ENCODE measurements at places on chromosomes 6 and 20.

DNA sequence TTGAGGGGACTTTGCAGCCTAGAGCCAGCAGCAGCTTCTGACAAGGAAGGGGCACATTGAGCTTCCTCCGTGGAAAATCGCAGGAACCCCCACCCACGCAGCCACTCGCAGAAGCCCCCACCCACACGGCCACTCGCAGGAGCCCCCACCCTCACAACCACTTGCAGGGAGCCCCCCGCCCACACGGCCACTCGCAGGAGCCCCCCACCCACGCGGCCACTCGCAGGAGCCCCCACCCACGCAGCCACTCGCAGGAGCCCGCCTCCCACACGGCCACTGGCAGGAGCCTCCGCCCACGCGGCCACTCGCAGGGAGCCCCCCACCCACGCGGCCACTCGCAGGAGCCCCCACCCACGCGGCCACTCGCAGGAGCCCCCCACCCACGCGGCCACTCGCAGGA is 228.4 kb upstream of the CDH4 start:
- DNase-seq = no peak

DNA sequence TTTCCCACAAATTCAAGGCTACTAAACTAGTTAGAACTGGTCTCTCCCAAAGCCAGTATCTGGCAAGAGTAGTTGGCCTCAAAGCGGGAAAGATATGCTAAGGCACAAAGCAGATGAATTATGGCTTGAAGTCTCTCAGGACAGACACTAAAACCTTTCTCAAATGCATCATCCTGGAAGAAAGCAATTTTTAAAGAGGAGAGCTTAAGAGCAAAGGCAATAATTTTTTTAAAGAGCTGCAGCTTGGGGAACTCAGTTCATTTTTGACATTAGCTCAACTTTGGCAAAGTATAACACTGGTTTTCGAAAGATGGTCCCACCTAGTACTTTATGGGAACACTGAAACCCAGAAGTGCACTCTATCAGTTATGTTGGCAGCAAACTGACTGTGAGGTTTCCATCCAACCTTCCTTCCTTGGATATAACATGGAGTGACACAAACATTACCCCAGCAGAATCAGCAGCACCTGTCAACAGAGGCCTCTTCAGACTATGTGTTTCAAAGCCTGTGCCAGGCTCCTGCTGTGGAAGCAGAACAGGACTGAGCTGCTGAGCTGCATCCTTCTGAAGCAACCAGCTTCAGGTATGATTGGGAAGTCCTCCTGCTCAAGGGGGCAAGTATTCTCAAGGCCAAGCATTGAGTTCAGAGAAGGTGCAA is 852.3 kb upstream of the HS3ST5 start:
- no peak for DNase-seq

DNA sequence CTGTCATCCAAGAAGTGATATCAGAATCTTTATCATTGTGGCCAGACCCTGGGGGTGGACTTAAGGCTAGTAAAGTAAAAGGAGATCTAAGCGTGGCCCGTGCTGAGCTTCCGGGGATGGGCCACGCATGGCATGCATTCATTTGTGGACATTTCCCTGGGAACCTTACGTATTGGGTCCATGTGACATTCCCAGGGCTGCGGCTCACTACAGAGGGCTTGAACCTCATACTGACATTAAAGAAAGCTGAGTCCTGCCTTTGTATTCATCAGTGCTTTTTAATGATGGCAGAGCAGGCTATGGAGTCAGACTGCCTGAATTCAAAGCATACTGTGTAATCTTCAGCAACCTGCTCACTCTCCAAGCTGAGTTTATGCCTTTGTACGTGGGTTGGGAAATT is 152.2 kb upstream of the AFDN start:
- no peak for DNase-seq

DNA sequence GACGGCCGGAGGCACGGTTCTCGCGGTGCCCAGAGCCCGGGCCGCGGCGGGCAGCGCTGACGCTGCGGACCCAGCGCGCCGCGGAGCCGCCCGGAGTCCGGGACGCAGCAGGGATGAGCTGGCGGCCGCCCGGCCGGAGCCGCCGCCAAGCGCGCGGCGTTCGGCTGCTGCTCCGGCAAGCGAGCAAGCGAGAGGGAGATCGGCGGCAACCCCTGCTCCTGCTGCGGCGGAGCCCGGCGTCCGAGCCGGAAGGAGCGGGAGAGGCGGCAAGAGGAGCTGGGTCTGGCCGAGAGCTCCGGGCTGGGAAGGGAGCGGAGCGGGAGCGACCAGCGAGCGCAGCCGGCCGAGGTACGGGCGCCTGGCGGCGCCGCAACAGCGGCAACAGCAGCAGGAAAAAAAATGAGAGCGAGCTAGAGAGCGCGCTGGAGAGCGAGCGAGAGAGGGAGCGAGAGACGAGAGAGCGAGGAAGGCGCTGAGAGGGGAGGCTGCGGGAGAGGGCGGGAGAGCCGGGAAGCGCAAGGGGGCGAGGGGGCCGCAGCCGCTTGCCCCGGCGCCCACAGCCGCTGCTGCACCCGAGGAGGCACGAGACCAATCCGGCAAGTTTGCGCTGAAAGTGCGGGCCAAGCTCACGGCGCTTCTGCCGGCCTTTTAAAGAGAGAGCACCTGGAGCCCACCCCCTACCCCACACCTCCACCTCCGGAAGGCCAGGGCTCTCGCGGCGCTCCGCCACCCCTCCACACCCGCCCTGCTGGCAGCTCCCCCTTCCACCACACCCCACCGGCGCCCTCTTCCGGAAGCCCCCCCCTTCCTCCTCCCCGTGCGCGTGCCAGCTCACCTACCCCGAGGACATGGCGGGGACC is 496 bp downstream of the GRM4 start:
- DNase-seq = no peak

- DNase-seq = no peak
These were observed 2.2 kb downstream of the QKI start for GRCh38 chr6:163416557-163417253.

GRCh38 chr6:139979021-139979725 is 604.7 kb upstream of the CITED2 start:
- DNase-seq = no peak

GRCh38 chr6:15260099-15260821 is 14.4 kb downstream of the JARID2 start:
- no peak for DNase-seq

GRCh38 chr6:45808042-45808645 is 207.5 kb downstream of the CLIC5 start:
- no peak for DNase-seq

DNA sequence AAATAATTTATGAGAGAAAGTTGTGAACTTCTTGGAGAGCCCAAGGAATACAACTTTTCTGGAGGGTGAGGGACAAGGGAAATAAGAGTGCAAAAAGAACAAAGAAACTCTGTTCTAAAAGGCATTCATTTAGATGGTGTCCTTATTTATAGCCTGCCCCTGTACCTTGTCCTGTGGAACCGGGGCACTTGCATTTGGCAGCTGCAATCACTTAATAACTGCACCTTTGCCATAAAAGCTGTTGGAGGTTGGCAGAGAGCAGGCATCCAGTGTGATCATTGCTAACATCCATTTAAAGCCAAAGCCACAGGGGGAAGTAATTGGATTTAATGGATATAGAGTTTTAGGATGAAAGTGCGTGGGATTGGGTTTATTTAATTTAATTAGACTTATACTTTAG is 50.8 kb upstream of the SGK1 start:
- no peak for DNase-seq

- peak; percentile 90 for DNase-seq
These were observed 41.7 kb downstream of the UBE2V1 start for GRCh38 chr20:50071039-50071888.

DNA sequence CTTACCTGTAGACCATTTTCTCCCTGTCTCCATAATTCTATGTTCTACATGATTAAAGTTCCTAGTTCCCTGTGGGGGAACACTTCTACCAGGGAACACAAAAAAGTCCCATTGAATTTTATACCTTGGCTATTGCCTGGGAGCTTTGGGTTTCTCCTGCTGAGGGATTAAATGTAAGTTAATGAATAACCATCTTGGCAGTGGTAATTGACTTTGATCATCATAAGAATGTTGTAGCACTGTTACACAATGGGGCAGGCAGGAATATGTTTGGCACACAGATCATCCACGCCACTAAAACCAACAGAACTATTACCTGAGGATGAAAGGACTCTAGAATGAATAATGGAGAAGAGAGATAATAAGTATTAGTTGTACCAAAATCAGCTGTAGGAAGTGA is 1106.2 kb upstream of the GJE1 start:
- DNase-seq = no peak

- DNase-seq = no peak
These were observed 88.5 kb downstream of the PSMG4 start for GRCh38 chr6:3347247-3347646.

DNA sequence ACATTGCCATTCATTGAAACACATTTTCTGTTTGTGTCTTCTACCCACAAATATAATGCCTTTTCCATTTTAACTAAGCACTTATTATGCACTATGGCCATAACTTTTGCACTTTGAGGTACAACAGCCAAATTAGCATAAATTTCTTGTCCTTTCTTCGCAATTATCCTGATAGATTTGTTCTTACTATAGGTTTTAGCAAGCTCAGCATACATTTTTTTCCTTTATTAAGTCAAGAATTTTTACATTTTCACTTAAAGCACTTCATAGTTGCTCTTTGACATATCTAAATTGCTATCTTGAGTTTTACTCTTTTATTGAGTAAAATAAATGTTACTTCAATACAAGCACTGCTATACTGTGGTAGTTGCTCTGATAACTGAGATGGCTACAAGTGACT is 5.8 kb downstream of the DEFB114 start:
- DNase-seq = no peak

- DNase-seq = no peak
These were observed 71.2 kb upstream of the THBS2 start for GRCh38 chr6:169324656-169325459.

- no peak for DNase-seq
These were observed 223.7 kb downstream of the GMDS start for GRCh38 chr6:2021713-2022125.

DNA sequence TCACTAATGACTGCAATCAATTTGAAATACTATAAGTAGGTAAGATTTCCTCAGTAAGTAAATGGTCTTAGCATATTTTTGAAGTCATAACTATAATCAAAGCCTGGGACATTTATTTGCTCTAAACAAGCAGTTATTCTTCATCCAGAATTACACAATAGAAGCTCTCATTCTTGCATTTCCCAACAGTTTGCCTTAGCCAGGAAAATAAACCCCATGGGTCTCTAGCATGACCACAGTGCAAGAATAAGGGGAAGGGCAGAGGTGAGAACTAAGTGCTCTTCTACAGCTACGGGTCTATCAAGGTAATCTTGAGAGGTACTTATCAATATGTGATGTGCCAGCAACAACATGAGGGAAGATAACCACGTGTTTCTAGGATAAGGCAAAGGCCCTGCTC is 14.1 kb upstream of the HLA-C start:
- DNase-seq = no peak

DNA sequence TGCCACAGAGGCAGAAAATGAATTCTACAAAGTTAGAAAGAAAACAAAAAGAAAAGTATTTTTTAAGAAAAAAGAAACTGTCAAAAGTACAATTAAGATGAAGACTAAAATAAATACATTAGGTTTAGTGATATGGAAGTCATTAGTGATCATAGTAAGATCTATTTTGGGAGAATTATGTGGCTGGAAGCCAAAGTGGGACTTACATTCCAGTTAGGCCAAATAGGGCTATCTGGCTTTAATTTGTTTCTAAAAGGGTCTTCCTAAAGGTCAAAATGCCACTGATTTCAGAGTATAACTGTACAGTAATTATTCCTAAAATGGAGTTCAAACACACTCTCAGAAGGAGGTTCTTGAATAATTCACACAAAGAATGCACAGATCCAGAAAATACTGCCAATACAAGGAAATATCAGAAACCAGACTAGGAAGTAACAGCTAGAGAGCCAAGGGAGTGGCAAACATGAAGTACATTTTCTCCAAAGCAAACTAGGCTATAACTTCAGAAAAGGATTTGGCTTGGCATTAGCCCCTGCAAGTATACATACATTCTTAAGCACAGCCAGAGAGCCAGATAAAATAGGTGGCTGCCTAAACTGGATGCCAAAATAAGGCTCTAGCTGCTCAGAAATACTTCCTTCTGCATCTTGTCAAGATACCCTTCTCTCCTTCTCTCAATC is 45.3 kb downstream of the PDSS2 start:
- no peak for DNase-seq

DNA sequence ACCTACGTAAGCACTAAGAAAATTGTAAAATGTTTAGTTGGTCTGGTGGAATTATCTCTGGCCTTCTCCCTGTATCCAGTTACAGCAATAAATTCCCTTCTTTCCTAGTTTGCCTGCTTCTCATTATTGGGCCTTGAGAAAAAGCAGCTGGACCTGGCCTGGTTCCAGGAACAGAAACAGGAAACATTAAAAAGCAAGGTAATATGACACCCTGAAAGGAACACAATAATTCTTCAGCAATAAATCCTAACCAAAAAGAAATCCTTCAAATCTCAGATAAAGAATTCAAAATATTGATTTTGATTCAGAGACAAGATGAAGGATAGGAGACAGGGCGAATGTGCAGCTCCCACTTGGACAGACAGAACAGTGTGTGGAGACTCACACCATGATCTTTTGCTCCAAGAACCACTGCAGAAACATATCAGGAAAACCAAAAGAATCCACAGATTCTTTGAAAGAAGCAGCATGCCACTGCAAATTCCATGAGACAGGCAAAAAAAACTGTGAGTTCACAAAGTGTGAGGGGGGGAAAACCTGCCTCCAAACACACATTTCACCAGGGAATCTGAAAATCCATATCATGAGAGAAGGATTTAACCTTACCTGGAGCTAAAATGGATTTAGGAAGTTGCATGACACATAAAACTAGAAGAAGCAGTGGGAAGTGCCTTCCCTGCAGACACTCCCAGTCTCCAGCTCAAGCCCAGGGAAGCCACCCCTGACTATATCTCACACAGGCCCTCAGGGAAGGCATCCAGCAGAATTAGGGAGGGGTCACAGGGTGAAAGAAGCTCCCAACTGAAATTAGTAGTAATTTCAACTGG is 28.9 kb downstream of the TREM1 start:
- DNase-seq = no peak

DNA sequence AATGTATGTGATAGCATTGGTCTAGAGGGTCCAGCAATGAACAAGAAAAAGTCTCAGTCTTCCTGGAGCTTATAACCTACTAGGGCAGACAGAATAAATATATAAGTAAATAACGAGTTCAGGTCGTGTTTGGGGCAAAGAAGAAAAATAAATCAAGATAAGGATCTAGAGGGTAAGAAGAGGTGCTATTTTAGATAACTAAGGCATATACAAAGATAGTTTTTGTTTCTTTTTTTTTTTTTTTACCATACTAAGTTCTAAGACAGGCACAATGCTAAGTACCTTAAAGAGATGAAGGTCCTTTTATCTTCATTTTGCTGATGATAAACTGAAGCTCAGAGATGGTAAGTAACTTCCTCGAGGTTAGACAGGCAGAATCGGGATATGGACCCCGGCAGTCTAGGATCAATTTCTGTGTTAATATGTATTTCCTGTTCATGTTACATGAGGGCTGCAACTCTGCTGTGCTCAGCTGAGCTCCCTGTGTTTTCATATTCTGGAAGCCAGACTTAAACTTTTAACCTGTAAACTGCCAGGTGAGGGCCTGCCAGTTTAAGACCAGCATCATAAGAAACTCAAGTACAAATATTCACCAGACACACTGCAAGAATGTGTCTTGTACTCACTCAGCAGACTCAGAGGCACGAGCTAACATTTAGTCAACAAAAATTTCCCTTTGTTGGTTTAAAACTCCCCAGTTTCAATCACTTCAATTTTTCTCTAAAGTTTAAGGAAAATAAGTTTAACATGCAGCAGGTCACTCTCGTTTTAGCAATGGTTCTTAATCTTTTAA is 23.3 kb downstream of the SESN1 start:
- no peak for DNase-seq

- no peak for DNase-seq
These were observed 10.9 kb downstream of the TPBG start for GRCh38 chr6:82374516-82374915.

GRCh38 chr20:63130658-63131577 is 85.0 kb downstream of the YTHDF1 start:
- DNase-seq = no peak

All from stimulated activated CD8-positive, alpha-beta memory T cell treated with anti-CD3 and anti-CD28 coated beads, Interleukin-15, amount 100 ng/mL, for 1 hour (primary cell).